ENCODE measurements at places on chromosomes 3 and 15. TPM values are rescaled to one million over a fixed set of nuclear protein-coding genes. Genes with fewer than 3 reads are reported as not detected.

The PTPRG gene
- 42.3 TPM for total RNA-seq

DNA sequence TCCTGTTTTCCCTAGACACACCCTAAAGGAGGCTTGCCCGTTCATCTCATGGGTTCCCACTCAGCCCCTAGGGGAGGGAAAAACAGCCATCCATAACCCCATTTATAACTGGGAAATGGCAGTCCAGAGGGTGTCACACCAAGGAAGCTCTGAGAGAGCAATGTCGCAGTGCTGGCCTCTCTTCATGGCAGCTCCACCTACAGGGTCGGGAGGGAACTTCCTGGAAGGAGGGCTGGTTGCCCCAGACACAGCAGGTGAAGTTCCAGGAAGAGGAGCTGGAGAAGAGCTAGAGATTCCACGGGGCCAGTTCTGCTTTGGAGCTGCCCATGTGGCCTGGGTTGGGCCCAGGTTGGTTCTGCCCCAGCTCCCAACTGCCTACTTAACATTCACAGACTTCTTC is 22.3 kb upstream of the LINGO1 start:
- no peak overlapping the region for H3K27ac ChIP-seq
- H3K4me1 ChIP-seq, result no peaks in the 10 kb centered on the region
- H3K4me3 ChIP-seq, result no peak overlapping the region
- no peak for DNase-seq
- H3K36me3 ChIP-seq, result no peaks in the 10 kb centered on the region

DNA sequence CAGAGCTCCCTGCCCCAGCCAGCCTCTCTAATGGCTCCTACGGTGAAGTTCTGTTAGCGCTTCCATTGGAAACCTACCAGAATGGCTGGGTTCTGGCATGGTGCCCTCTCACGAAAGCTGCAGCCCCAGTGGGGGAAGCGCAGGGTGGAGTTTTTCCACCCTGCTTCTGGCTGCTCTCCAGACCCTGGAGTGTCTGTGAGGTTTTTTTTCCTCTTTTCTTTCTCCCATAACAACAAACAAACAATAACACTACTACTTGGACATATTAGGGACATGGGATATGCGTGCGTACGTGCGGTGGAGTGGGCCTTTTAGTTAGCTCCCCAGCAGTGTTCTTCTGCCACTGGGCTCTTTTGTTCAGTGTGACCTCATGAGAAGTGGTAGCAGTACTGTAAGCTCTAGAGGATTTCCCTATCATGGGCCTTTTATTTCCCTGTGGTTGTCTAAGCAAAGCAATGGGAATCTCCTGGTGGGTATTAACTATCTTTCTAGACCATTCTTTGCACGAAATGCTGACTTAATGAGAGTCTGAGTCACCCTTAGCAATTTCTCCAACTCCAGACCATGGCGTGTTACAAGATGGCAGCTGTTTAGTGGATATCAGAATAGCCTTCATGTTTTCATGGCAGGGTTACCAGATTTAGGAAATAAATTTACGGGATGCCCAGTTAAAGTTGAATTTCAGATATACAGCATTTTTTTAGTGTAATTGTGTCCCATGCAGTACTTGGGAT is 161.9 kb downstream of the FNDC3B start:
- no peaks in the 10 kb centered on the region for H3K27me3 ChIP-seq
- H3K27ac ChIP-seq, result peak overlapping the region; percentile 35
- DNase-seq, result peak; percentile 40

DNA sequence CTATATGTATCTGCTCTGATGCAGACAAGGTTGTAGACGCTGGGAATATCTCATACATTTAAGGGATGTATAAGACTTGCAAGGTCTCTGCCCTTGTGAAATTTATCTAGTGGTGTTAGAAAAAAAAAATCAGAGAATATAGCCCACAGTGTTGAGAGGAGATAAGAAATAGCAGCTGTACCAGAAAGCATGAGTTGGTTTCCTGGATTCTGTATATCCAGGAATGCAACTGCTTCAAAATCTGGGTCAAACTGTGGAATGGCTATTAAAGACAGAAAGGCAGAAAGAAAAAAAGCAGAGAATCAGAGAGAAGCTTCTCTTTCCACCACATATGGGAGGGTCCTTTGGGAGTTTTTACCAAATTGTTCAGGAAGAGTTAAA is 1.5 kb upstream of the TMEM212 start:
- H3K27ac ChIP-seq, result no peak overlapping the region
- no peaks in the 10 kb centered on the region for H3K27me3 ChIP-seq
- H3K36me3 ChIP-seq, result no peaks in the 10 kb centered on the region
